ENCODE measurements at places on chromosomes 7 and 10.

- DNase-seq: no peak
These were observed 30.3 kb downstream of the GSTO2 start for GRCh38 chr10:104299031-104299904.

DNA sequence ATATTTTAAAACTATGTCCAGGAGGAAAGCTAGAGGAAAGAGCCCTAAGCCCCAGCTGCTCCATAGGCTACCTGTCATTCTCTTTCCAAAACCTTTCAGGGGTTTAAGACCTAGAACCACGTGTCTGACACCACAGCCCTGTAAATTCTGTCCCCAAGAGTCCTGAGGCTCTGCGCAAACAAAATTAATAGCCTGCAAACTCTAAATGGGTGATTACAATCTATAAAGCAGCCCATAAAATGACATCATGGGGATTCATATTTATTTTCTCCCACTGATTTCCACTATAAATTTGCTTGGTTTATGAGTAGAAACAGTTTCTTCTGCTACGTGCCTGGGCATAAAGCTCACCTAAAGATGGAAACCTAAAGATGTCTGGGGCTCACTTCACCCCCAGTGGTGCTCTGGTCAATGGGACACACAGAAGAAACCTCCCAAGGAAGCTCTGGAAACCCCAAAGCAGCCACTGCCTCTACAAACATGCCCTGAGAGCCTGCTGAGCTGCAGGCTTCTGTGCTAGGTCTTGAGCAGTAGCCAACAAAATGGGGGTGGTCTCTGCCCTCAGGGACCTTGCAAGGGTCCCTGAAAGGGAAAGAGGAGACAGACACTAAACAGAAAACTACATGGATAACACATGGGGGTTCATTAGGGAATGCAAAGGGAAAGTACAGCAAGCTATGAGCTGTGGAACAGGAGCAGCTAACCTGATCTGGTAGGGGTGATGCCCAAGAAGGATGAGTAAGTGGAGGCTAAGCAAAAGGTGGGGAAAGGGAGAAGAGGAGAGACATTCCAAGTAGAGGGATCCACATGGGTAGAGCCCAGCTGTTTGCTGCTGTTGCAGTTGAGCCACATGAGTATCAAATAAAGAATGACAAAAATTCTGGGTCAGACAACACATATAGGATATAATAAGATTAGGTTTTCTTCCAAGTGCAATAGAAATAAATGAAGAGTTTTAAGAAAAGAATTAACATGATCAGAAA lies 331.7 kb downstream of the KCNMA1 start:
- DNase-seq: no peak

- no peak for DNase-seq
These were observed 37.7 kb downstream of the MTURN start for GRCh38 chr7:30172451-30172850.

GRCh38 chr10:122311716-122312115 lies 40.6 kb downstream of the BTBD16 start:
- DNase-seq: no peak

GRCh38 chr7:45699726-45700390 lies 125.7 kb downstream of the ADCY1 start:
- DNase-seq: no peak

DNA sequence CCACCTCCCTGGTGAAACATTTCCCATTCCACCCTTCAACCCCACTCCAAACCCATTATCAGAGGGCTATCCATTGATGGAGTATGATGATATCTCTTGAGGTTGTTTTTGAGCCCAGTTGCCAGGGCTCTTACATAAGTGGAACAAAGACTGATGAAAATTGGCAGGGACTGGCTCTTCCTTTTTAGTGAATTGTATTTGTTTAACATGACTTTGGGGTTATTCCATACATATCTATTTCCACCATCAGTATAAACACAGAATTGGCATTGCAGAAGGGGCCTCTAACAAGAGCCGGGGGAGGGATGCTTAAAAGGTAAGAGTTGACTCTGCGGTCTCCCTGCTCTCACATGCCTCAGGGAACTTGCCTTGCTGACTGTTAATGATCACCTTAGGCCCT lies 28.9 kb downstream of the FZD1 start:
- no peak for DNase-seq

DNA sequence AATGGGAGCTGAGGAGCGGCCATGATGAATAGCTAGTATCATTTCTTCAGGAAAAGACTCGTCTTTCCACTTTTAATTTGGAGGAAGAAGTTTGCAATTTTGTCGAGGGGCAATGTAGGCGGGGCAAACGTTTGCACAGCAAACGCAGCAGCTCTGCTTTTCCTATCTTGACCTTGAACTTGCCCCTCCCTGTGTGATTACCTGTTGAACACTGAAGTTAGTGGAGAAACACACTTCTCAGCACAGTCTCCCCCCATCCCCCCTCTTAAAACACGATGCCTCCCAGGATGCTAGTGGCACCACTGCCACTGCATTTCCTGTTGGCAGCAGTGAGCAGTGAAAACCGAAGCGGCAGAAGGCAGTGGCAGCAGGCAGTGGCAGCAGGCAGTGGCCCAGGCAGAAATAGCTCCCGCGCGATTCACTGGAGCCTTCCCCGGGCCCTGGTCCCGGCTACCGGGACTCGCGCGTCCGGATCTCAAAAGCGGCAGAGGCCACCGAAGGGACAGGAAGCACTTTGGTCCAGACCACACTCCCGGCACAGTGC lies at the start of gene EPDR1:
Gene EPDR1 (plus strand): TSS at position 336 of the 544 bp plus-strand sequence. CDS start 300 bp downstream, outside the sequence.
- DNase-seq: peak; percentile 28

GRCh38 chr10:60163786-60164185 lies 225.9 kb downstream of the ANK3 start:
- DNase-seq: no peak

DNA sequence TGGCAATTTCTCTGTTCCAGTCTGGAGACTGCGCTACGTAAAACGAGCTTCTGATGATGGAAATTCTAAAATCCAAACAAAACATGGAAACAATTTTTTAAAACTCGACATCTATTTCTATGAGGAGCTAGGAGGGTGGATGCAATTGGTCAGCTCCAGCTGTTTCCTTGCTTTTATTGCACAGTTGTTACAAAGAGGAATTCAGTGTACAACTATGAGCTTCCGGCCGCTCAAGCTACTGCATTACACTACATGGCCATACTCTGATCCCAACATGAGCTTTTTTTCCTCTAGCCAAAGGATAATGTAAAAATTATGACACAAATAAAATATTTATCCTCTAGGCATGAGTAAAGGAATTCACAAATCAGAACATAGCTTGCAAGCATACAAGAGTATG lies 403.1 kb upstream of the C7orf33 start:
- no peak for DNase-seq

DNA sequence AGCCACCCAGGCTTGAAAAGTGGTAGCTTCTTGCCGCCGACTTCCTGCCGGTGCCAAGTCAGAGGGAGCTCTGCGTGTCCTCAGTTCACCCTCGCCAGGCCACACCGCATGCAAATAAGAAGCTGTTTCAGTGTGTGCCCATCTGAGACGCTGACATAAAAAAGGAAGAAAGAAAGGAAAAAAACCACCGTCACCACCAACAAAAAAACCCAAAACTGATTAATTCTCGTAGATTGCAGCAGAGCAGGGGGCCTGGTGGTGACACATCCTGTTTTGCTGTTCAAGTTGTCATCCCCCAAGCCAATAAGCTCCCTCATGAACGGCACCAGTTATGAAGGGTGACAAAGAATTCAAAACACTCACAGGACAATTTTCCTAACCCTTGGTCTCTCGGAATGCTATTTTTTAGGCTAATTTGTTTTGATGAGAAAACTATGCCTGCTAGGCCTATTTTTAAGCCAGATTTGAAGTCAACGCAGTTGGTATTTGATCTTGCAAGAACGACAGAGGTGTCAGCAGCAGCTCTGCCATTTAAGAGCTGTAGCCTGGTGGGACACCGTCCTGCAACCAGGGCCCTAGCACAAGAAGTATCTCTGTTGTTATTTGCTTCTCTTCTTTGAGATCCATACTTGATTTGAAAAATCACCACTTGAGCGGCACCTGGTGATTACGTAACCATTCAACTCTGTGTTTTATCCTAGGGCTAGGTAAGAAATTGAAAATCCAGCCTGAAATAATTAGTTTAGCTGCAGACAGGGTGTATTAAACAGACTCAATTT lies 145.6 kb downstream of the PFKFB3 start:
- DNase-seq: no peak

DNA sequence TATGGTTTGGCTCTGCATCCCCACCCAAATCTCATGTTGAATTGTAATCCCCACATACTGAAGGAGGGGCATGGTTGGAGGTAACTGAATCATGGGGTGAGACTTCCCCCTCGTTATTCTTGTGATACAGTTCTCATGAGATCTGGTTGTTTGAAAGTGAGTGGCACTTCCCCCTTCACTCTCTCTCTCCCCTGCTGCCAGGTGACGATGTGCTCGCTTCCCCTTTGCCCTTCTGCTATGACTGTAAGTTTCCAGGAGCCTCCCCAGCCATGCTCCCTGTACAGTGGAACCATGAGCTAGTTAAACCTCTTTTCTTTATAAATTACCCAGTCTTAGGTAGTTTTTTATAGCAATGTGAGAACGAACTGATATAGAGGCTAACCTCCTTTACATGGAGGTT lies 16.6 kb downstream of the PLPP4 start:
- DNase-seq: no peak

- no peak for DNase-seq
These were observed 223.7 kb upstream of the HABP2 start for GRCh38 chr10:113329121-113329596.

DNA sequence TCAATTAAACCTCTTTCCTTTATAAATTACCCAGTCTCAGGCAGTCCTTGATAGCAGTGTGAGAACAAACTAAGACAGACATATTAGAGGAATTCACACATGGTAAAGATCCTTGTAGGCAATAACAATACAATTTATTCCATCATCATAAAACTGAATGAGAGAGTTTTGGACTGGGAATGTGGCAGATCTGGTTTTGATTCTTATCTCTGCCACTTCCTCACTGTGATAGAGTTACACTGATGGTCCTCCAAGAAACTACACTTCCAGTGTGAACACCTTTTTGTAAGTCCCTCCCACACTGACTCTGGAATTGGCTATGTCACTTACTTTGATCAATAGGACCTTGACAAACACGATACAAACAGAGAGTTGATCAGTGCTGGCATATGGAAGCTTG lies 2.9 kb downstream of the ENO4 start:
- DNase-seq: no peak

GRCh38 chr7:66301737-66302136 lies 96.6 kb downstream of the TPST1 start:
- DNase-seq: no peak

DNA sequence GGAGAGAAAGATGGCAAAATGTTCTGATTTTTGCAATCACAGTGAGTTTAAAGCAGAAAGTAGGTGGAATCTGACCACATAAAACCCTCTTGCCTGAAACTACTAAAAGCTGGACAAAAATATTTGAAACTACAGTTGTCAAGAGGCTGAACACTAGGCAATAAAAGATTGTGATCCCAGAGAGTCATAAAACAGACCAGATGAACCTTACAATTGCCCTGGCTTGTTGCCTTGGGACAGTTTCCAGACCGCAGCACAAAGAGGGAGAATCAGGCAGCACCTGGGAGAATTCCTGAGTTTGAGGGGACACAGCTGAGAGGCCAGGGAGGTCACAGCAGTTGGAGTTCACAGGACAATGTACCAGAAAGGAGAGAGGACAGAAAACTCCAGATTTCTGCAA lies 107.3 kb upstream of the NANOS1 start:
- no peak for DNase-seq

DNA sequence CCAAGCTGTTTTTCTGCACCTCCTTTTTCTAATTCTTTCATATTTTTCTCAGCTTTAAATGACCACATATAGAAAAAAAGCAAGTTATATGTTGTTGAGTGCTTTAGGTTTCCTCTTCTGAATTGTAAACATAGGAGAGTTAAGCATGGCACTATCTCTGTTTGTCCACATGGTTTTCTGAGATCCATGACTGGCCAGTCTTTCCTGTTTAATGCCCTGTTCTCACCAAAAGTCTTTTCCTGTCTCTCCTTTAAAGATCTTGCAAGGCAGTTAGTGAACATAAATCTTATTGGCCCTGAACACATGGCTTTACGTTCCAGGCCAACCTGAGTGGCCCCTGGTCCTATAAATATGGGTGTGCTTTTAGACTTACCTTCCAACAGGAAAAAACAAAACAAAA lies 19.4 kb downstream of the TRPV5 start:
- no peak for DNase-seq

GRCh38 chr7:44970523-44971051 lies 8.2 kb downstream of the MYO1G start:
- no peak for DNase-seq

DNA sequence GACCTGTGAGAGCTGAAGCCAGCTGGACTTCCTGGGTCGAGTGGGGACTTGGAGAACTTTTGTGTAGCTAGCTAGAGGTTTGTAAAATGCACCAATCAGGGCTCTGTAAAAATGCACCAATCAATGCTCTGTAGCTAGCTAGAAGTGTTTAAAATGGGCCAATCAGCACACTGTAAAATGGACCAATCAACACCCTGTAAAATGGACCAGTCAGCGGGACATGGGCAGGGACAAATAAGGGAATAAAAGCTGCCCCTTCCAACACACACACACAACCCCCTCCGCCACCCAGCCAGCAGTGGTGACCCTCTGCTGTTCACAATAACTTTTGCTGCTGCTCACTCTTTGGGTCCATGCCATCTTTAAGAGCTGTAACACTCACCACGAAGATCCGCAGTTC lies 7.1 kb downstream of the ZNF511 start:
- no peak for DNase-seq

DNA sequence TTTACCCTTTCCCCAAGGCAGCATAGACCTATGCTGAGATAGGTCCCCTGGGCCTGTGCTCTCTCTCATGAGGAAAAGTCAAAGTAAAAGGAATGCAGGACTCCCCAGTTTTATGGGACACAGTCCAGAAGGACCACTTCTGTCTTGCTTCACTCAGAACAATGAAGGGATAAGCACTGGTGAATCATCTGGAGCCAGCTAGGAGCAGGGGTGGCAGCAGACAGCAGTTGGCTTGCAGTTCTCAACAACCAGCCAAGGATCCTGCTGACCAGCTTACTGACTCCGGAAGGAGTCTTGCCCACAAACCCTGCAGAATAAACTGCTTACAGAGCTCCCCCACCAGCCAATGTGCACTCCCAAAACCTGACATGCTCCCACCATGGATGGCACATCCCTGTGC lies 152.1 kb upstream of the GHITM start:
- no peak for DNase-seq

- DNase-seq: no peak
These were observed 20.5 kb upstream of the GET4 start for GRCh38 chr7:855686-856369.

GRCh38 chr7:34165927-34166550 lies 260.7 kb downstream of the BMPER start:
- no peak for DNase-seq

Data from NCI-H226 (cell line).